ENCODE measurements at places on chromosomes 16 and 17.

GRCh38 chr17:1480747-1481465 lies 11.6 kb downstream of the MYO1C start:
- DNase-seq, result no peak

- no peak for DNase-seq
Observed at GRCh38 chr16:52251495-52251894, 295.4 kb downstream of the TOX3 start.

- no peak for DNase-seq
Observed at GRCh38 chr17:40070709-40071312, 8.0 kb downstream of the THRA start.

DNA sequence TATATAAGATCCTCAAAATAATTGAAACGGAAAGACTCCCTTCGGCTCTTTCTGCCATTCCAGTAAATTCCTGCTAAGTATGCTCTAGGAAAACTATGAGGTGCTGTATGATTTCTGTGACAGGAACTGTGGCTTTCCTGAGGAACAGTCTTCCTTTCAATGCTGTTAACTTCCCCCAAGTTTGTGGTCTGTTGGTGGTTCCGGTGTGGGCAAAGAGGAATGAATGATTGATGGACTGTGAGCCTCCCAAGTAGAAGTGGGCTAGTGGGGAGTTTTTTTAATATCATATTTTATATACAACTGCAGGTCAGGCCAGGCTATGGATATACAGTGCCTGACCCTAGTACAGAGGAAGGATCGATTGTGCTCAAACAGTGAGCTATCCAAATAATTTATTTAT lies 560.7 kb upstream of the RBFOX1 start:
- DNase-seq, result no peak

- no peak for DNase-seq
Observed at GRCh38 chr17:79001190-79002020, 8.2 kb downstream of the CANT1 start.

DNA sequence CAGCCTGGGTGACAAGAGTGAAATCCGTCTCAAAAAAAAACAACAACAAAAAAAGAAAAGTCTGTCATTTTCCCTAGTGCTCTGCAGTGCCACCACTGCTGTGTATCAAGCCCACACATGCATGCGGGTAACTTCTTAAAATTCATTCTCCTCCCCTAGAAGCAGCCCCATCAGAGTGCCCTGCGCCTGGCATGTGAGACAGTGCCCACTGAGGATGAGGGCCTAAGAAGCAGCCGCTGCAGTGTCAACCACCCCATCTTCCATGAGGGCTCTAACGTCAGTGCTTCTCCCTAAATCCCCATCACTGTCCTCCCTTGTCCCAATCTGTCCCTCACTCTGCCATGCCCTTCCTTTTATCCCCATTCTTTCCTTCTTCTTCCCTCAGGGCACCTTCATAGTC lies 10.2 kb downstream of the COX6A2 start:
- no peak for DNase-seq

- DNase-seq, result no peak
Observed at GRCh38 chr16:56279132-56279531, 87.8 kb downstream of the GNAO1 start.

DNA sequence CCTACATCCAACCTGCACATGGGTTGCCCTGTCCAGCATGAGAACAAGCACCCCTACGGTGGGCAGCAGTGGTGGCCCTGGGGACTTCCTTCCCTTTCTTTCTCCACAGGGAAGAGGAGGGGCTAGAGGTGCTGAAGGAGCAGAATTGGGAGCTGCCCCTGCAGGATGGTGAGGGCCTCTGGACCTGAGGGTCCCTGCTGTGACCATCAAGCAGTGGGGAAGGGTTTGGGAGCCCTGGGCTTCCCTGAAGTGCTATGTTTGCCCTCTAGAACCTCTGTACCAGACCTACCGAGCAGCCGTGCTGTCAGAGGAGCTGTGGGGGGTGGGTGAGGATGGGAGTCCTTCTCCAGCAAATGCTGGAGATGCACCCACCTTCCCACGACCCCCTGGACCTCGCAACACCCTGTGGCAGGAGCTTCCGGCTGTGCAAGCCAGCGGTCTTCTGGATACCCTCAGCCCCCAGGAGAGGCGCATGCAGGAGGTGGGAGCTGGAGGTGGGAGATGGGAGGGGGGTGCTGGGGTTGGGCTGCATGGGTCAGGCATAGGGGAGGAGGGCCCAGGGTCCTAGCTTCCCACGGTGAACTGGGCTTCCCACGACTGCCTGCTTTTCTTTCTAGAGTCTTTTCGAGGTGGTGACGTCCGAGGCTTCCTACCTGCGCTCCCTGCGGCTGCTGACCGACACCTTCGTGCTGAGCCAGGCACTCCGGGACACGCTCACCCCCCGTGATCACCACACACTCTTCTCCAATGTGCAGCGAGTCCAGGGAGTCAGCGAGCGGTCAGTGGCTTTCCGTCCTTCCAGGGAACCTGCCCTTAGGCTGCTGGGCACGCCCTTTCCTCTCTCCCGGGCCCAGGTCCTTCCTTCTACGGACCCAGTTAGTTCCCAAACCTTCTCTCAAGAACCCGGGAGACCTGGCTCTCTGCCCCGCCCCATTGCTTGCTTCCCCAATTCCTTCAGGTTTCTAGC lies 5.0 kb downstream of the ARHGEF15 start:
- DNase-seq, result no peak

GRCh38 chr16:16059895-16060590 lies 110.6 kb downstream of the ABCC1 start:
- no peak for DNase-seq

GRCh38 chr17:9529033-9529700 lies 46.5 kb downstream of the STX8 start:
- no peak for DNase-seq

Measured in GOT3 (cell line).